Activated naive CD4-positive, alpha-beta T cell treated with anti-CD3 and anti-CD28 coated beads for 36 hours (primary cell): ENCODE measurements at places on chromosomes 5 and 9. TPM values are rescaled to one million over a fixed set of nuclear protein-coding genes. Genes with fewer than 3 reads are reported as not detected.

Gene TRIM14
- total RNA-seq, result 49.6 TPM

Gene ABO
- total RNA-seq, result not detected

DNA sequence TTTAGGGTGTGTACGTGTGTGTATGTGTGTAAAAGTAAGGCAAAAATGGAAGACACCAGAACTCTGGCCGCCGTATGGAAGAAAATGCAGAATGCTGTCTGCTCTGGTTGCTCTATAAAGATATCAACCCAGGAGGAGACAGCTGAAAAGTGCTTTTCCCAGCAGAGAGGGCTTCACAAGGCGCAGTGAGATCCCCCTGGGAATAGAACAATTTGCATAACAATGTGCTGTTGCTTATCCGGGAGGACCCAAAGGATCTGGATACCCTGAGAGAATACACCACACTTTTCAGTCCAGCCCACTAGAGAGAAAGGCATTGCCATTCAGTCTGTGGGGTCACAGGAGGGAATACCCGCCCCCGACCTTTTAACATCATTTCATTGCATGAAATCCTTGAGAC lies 230.6 kb downstream of the EBF1 start:
- no peaks in the 10 kb centered on the region for H3K27me3 ChIP-seq
- H3K4me3 ChIP-seq, result no peak overlapping the region
- peaks cover 2% of the 10 kb centered on the region for H3K4me1 ChIP-seq
- H3K36me3 ChIP-seq, result no peaks in the 10 kb centered on the region
- DNase-seq, result no peak

Gene RMND5B
- total RNA-seq, result 26.0 TPM

Gene C9
- total RNA-seq, result not detected

GRCh38 chr5:31585895-31586270 lies 53.0 kb upstream of the PDZD2 start:
- no peak overlapping the region for H3K4me3 ChIP-seq
- no peak overlapping the region for H3K27ac ChIP-seq
- no peak for DNase-seq
- H3K36me3 ChIP-seq, result no peaks in the 10 kb centered on the region
- H3K4me1 ChIP-seq, result no peaks in the 10 kb centered on the region
- peaks cover 6% of the 10 kb centered on the region for H3K27me3 ChIP-seq

DNA sequence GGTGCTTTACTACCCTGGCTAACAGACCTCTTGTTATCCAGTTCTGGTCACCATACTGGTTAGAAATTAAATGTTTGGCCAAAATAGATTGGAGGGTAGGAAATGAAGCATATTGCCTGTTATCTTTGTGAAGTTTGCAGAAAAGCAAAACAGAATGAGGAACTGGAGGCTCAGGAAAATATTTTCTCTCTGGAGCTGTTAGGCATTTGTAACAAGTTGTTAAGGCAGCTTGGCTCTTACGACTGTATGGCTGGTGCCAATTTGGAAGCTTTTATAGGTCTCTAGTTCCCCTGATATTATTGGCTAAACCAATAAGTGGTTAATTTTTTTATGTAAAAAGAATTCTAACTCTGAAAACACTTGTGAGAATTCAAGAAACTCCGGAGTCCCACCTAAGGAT lies 35.8 kb downstream of the CDH6 start:
- no peaks in the 10 kb centered on the region for H3K36me3 ChIP-seq
- H3K27me3 ChIP-seq, result peaks cover 6% of the 10 kb centered on the region
- H3K4me3 ChIP-seq, result no peak overlapping the region
- H3K27ac ChIP-seq, result no peak overlapping the region
- no peak for DNase-seq
- H3K4me1 ChIP-seq, result no peaks in the 10 kb centered on the region

DNA sequence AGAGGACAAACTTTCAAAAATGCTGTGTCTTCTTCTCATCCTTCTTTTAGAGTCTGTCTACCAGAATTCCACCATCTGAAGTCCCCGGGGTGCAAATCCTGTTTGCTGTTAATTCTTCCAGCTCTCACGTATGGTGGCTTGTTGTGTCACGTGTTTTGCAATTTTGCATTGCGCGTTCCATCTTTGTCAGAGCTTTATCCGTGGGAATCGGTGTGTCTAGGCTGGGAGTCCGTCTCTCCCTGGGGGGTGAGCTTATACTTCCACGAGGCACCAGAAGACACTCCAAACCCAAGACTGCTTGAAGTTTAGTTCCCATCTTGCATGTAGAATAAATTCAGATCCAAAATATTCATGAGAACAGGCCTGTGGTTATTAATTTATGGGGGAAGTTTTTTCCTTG lies 6.1 kb upstream of the FIBCD1 start:
- peaks cover 9% of the 10 kb centered on the region for H3K4me1 ChIP-seq
- H3K27me3 ChIP-seq, result peaks cover 44% of the 10 kb centered on the region
- no peak overlapping the region for H3K4me3 ChIP-seq
- no peaks in the 10 kb centered on the region for H3K36me3 ChIP-seq
- no peak for DNase-seq
